ENCODE measurements at places on chromosomes 1 and 21.
A peak's percentile ranks its signal among the peaks of the same experiment; 100 is the strongest.

DNA sequence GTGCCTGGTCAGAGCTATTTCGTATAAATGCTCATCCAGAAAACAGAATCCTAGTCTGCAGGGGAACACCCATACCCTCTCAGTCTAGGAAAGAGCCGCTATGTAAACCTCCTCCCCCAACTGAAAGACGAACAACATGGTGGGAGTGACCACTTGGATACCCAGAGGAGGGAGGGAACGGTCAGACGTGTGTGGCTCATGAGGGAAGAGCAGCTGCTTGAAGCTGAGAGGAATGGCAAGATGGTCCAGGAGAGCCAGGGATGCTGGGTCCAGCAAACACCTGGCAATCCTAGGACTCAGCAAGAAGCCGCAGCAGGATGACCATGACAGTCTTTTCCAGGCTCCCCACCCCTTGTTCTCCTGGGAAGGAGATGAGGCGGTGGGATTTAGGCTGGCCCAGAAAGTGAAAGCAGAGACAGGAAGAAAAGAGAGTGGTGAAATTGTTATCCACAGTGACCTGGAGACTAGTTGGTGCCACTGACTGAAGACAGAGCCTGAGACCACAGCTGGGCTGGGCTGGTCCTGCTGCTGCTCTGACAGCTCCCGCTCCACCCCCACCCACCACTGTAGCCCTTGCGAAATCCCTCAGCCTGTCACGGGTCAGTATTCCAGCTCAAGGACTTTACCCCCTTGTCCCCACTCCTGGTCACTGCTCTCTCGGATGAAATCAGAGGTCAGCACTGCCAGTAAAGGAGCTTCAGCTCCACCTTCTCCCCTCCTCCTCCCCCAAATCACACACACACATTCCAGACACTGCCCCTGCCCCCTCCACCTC lies 3.6 kb downstream of the CERS2 start:
- peak; percentile 88 for DNase-seq

- no peak for DNase-seq
Measured at GRCh38 chr1:157419845-157420542, 132.3 kb downstream of the FCRL5 start.

GRCh38 chr1:240109130-240109529 lies 17.4 kb downstream of the FMN2 start:
- DNase-seq, result no peak

GRCh38 chr1:40305451-40305850 lies 11.6 kb downstream of the COL9A2 start:
- DNase-seq, result no peak

DNA sequence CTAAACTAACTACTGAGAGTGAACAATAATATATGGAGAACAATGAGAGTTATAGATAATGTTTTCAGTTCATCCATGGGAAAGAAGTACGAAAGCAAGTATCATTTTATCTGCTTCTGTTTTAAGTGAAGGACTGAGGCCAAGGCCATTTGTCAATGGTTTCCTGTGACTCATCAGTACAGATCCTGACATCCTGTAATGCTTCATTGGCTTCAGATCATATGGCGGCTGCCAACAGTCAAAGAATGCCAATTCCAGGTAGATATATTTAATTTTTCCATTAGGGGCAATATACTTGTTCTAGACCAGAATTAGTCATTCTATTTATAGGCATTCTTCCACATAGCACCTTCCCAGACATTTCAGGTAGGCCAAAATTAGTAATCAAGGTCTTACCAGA lies 97.3 kb downstream of the USH2A start:
- DNase-seq, result no peak

DNA sequence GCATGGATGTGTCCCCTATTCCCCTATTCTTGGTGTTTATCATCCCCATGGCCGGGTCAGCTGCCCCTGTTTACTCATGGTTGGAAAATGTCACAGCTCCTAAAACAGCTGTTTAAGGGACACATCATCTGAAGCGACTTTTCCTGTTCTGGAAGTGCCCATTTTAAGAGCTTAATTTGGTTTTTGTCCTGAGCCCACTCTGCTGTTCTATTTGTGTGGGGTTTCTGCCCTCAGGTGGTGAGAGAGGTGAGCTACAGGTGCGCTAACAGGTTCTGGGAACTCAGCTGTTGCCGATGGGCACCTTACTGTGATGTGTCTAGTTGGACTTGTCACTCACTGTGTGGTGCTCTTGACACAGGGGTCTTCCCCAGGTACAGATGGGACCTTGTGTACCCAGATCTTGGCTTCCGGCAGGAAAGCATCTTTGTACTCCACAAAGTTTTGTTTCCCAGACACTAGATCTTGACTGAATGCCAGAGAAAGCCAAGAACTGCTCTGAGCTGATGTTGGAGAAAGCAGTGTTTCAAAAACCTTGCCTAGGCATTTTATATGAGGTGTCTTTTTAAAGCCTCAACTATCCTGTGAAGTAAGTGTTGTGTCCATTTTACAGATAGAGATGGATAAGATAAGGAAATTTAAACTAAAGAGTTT lies 59.0 kb upstream of the CD1D start:
- peak; percentile 38 for DNase-seq

All from HuH-7 (cell line).